ENCODE measurements at places on chromosomes 5 and 9.

DNA sequence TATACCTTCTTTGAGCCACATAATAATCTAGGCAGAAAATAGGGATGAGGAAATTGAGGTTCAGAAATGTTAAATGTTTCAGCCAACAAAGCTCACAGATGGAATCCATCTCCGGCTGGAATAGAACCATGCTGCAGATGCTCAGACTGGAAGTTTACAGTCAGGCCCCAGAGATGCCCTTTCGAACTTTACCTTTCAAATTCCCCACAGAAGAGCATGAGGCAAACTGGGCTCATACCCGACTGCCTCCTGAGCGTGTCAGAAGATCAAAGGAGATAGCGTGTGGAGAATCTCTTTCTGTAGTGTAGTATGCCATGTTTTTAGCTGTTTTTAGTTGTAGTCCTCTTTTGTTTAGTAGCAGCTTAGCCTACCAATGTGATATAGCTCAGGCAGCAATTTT lies 72.0 kb upstream of the DAP start:
- DNase-seq = no peak

- DNase-seq = no peak
Observed at GRCh38 chr5:133469252-133469651, 143.1 kb downstream of the FSTL4 start.

GRCh38 chr5:140240987-140241706 lies 61.8 kb downstream of the PFDN1 start:
- no peak for DNase-seq

DNA sequence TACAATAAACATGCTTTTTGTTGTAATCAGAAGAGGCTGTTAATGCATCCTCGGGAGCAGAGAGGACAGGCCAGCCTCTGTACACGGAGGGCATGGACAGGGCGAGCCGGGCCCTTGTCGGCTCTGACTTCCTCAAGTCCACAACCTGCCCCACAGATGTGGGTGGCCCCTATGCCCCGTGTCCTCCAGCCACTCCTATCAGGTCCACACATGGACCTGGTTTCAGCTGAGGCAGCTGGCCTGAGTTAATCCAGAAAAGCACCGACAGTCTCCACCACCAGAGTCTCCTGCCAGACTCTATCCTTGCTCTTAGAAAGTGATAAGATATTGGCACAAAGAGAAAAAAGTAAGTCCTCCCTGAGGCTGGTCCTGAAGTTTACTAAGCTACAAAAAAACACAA lies 52.4 kb upstream of the PHYKPL start:
- DNase-seq = no peak

- DNase-seq = peak; percentile 29
Observed at GRCh38 chr5:149358294-149358651, 427 bp downstream of the PCYOX1L start.

GRCh38 chr5:172777881-172778814 lies 7.2 kb upstream of the DUSP1 start:
- no peak for DNase-seq

- DNase-seq = no peak
Observed at GRCh38 chr5:61624553-61625136, 292.6 kb downstream of the ZSWIM6 start.

DNA sequence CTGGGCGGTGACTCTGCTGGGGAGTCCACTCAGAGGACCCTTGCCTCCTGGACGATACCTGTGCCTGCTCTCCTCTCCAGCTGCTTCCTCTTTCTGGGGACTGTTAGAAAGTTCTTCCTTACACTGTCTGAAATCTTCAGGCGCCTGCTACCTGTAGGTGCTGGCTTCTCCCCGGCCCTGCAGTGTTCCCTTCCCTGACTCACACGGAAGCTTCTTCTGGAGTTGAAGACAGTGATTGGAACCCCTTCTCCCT lies 562 bp downstream of the GSN start:
- no peak for DNase-seq

- DNase-seq = peak; percentile 31
Observed at GRCh38 chr5:115180165-115180709, 10.5 kb upstream of the TRIM36 start.

DNA sequence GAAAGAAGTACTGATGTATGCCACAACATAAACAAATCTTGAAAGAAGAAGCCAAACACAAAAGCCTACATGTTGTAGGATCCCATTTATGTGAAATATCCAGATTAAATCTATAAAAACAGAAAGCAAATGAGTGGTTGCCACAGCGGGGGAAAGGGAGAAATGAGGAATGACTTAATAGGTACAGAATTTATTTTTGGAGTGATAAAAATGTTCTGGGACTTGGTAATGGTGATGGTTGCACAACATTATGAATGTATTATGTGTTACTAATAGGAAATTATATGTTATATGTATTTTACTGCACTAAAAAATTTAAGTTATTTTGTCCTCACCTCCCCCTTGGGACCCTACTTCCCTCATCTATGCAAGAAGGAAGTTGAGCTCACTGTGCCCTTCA lies 16.4 kb upstream of the TTC1 start:
- DNase-seq = no peak

- no peak for DNase-seq
Observed at GRCh38 chr9:93899609-93900435, 55.3 kb downstream of the BARX1 start.

- DNase-seq = no peak
Observed at GRCh38 chr9:114850871-114851270, 45.0 kb upstream of the TNFSF15 start.

DNA sequence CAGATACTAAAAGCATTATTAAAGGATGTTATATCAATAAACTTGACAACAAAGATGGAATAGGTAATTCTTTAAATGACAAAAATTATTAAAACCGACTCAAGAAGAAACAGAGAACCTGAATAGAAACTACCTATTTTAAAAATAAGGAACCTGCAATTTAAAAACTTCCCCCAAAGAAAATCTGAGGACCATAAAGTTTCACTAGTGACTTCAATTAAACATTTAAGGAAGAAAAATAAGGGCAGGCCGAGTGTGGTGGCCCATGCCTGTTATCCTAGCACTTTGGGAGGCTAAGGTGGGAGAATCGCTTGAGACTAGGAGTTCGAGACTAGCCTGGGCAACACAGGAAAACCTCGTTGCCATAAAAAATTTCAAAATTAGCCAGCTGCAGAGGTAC lies 99.6 kb downstream of the FANCC start:
- DNase-seq = no peak

GRCh38 chr9:114894206-114894605 lies 36.2 kb downstream of the TNFSF8 start:
- DNase-seq = no peak

DNA sequence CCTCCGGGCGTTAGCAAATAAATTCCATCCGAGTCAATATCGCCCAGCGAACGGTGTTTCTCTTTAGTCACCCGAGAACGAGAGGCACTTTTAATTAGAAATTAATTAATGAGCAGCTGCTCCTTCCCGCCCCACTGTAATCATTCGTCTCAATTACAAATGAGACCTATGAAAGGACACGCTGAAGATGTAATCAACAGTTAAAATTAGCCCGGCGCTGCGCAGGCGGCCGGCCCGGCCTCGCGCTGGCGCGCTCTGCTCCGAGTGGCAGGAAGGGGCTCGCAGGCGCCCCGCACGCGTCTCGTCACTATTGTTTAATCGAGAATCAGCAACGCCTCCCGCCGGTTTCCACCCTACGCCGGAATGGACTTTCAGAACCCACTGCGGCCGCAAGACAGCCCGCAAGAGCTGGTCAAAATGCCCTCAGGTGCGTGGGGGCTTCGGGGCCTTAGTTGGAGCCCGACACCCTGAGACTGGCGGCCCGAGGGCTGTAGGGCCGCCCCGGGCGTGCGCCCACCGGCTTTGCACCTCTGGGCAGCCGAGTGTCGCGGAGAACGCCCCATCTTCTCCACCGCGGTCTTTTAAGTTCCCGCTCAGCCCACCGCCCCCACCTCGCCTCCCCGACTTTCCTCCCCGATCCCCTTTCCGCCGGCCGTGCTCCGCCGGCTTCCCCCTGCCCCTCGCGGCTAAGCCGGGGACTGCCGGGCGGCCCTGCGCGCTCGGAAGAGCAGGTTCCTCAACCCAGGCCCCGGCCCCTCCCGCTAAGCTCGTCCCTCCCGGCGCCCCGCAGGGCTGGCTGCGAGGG lies 597 bp upstream of the IRX4 start:
- no peak for DNase-seq

- DNase-seq = no peak
Observed at GRCh38 chr9:107161338-107161737, 121.7 kb upstream of the RAD23B start.

- no peak for DNase-seq
Observed at GRCh38 chr9:113948891-113949570, 72.9 kb downstream of the ZNF618 start.

GRCh38 chr5:75491621-75492020 lies 19.8 kb downstream of the CERT1 start:
- no peak for DNase-seq
